ENCODE measurements at places on chromosomes 5 and 9.

DNA sequence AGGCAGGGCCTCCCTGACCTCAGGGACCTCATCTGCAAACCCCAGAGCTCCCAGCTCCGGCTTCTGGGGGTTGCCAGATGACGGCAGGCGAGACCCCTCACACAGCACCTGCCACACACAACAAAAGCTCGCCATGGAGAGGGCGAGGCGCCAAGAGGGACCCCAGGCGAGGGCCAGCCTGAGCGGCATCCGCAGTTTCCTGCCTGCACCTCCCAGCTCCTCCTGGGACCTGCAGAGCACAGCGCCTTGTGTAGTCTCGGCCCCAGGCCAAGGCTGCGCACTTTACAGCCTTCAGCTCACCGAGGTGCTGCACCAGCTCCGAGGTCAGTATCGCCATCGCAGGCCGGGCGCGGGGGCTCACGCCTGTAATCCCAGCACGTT is 82.4 kb upstream of the ADAMTS2 start:
- no peak for DNase-seq

DNA sequence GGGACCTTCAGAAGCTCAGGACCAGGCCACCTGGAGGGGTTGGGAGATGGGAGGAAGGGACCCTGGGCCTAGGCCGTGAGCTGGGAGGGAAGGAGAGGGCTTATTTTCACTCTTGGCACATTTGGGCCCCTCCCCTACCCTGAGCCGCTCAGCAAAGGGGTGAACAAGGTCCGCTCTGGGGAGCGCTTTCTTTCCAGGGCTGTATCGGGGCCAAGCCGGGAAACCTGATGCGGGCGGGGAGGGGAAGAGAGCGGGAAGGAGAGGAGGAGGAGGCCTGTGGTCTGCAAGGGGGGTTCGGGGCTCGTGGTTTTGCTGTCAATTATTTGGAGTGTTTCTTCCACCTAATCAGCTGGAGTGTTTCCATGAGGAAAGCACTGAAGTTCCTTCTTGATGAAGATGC is 62.7 kb upstream of the RXRA start:
- no peak for DNase-seq

- DNase-seq, result no peak
These were observed 743.3 kb upstream of the PTPRD start for GRCh38 chr9:11356067-11356466.

DNA sequence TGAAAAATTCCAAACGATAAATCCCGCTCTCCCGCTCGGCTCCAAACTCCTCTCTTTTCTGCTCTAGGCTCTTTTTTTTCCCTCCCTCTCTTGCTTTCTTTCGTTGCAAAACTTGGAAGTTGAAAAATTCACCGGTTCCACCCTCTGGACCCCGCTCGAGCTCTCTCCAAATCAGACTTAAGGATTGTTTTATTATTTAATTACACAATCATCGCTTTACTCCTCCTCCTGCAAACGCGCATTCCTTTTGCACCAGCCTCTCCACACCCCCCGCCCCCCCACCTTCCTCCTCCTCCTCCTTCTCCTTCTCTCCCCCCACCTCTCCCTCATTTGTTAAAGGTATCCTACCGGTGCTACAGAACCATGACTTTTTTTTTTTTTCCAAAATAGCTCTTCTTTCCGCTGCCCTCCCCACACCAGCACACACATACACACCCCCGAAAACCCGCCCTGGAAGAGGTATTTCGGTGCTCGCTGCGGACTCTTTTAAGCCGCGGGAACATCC is 535 bp upstream of the NFIB start:
- peak; percentile 88 for DNase-seq

DNA sequence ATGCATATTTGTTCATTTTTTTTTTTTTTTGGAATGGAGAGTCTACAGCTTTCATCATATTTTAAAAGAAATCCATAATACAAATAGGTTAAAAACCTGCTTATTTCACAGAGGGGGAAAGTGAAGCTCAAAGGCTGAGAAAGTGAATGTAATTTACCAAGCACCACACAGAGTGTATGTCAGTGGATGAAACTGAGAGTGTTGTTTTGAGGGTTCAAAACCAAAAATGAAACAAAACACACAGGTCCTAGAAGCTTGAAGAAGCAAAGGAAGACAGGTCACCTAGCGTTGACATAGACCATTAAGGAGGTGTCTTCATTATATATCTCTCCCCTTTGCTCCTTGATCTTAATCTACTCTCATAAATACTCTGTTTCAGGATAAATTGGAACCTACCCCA is 7.5 kb downstream of the NMUR2 start:
- DNase-seq, result no peak

DNA sequence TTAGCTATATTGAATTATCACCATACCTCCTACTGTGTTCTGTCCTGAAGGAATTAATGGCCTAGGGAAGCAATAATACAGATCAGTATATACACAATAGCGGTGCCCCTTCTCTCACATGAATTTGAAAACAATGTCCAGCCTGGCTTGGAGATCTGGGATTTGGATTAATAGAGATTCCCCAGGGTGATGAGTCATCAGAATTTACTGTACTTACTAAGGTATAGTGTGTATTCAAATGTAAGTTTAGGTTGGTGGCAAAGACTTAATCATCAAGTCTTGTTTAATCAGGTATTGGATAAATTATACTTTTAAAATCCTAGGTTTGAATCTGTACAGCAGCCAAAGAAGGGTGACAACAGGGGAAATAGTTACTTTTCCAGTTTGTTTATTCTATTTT is 121.5 kb downstream of the FEM1C start:
- no peak for DNase-seq

- peak; percentile 85 for DNase-seq
These were observed 1.1 kb upstream of the ZSWIM6 start for GRCh38 chr5:61330845-61331406.

GRCh38 chr5:77087484-77088261 is 588 bp upstream of the ZBED3 start:
- DNase-seq, result no peak

DNA sequence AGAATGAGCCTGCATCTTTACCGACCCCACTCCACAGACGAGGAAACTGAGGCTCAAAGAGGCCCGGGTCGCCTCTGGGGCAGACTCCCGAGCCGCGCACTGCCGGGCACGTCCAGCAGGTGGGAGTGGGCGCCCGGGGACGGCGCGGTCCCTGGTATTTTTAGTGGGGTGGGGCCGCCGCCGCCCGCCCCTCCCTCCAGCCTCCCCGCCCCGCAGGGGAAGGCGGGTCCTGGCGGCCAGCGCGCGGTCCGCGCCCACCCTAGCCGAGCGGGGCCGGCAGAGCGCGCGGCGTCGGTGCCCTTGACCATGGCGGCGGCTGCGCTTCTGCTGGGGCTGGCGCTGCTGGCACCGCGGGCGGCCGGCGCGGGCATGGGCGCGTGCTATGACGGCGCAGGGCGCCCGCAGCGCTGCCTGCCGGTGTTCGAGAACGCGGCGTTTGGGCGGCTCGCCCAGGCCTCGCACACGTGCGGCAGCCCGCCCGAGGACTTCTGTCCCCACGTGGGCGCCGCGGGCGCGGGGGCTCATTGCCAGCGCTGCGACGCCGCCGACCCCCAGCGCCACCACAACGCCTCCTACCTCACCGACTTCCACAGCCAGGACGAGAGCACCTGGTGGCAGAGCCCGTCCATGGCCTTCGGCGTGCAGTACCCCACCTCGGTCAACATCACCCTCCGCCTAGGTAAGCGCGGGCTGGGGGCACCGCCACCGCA is at the start of gene LAMC3:
TSS of gene LAMC3 (plus strand) at position 266 of the 710 bp plus-strand sequence. CDS start at position 307, 41 bp downstream.
- DNase-seq, result no peak

DNA sequence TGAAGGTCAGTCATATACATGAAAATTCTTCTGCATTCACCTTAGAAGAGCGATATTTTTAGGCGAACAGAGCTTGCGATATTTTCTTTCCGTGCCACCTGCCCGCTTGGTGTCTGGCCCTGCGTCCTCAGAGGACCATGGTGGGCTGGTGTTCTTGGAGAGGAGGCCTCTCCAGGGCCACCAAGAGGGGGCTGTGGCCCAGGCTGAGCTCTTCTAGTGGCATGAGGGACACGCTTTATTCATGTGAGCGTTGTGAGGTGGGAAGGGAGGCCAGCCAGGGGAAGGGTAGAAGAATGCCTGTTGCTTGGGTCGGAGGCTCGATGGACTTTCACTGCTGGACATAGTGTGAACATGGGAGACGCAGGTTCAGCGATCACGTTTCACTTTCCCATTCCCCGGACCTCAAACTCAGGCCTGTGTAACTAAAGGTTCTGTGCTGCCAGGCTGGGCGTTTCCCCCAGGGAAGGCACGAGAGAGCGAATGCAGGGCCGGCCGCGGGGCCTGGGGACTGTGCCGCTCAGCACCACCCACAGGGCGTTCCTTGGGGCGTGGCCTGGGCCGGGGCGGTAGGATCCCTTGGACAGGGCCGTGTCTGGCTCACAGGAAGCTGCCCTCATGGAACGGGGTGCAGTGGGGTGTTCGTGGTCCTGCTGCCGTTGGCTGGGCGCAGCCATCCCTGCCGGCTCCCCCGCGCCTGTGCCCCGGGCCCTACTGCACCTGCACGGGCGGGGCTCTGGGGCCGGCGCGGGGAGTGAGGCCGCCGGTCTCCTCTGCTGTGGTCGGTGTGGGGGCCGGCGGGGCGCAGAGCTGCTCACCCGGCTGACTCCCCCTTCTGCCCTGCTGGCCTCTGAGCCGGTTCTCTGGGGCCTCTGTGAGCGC is 40.7 kb upstream of the CLPTM1L start:
- DNase-seq, result peak; percentile 93

DNA sequence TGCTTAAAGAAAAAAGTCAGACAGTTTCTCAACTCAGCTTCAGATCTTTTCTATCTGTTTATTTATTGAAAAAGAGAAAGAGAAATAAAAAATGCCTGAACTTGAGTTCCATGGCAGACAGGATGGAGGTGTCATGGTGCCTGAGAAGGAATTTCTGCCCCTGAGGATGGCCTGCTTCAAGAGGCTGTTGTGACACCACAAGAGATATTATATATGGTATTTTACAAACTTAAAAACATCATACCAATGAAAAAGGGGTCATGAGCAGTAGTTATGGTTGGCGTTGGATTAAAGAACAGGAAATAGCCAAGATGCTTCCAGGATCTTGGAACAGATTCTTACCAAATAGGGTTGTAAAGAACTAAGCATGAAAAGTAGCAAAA is 344.6 kb downstream of the GLIS3 start:
- DNase-seq, result no peak

- no peak for DNase-seq
These were observed 73.8 kb upstream of the RAI14 start for GRCh38 chr5:34582371-34582770.

- DNase-seq, result no peak
These were observed 1.5 kb downstream of the ZBTB43 start for GRCh38 chr9:126806336-126806735.

DNA sequence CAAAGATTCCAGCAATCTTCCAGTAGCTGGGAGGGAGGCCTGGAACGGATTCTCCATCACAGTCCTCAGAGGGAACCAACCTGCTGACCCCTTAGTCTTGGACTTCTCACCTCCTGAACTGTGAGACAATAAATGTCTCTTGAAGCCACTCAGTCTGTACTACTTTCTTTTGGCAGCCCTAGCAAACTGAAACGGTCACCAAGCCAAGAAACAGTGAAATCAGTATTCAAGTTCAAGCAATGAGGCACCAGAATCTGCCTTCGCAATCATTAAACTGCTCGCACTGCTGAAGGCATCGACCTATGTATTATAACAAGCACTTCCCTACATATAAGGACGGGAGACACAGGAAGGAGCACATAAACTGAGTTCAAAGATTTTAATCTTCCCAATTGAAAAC is 120.6 kb upstream of the PUM3 start:
- DNase-seq, result no peak

- no peak for DNase-seq
These were observed 624.8 kb downstream of the CHSY3 start for GRCh38 chr5:130529111-130529510.

GRCh38 chr9:87970602-87971001 is 3.7 kb downstream of the CDK20 start:
- no peak for DNase-seq

DNA sequence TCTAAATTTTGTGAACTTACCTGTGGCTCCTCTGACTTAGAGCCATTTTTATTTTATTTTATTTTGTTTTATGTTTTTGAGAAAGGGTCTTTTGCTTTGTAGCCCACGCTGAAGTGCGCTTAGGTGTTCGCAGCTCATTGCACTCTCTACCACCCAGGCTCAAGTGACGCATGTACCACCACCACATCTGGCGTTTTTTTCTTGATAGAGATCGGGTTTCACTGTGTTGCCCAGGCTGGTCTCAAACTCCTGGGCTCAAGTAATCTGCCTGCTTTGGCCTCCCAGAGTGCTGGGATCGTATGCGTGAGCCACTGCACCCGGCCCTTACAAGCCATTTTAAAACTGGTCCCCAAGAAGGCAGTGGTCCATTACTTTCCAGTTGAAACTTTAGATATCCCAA is 18.5 kb downstream of the MATR3 start:
- DNase-seq, result no peak

GRCh38 chr9:125752070-125752628 is 5.0 kb downstream of the PBX3 start:
- no peak for DNase-seq

DNA sequence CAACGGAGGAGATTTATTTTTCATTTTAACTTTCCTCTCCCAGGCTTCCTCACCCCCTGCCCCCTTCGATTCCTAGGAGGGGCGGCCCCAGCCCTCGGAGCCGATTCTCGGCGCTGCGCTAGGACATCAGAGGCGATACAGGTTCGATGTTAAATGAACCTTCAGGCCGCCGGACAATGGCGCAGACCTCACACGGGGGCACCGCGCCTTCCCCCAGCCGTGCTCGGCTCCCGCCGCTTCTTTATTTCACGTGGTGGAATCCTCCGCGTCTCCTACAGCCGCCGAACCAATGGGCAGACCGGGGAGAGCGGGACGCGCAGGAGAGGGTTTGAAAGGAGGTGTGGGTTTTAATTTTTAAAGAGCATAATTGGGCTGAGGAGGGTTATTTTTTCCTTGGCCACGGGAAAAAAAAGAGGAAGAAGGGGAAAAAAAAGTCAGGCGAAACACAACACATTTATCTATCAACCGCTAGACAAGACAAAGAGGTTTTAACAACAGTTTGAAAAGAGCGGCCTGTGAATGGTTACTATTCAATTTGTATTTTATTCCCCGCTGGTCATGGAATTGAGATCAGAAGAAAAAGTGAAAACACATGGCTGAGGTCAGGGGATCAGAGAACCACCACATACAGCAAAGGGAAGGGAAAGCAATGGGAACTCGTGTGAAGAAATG is 126.8 kb downstream of the TMEM174 start:
- DNase-seq, result peak; percentile 21

- DNase-seq, result no peak
These were observed 73.1 kb downstream of the NDUFAF2 start for GRCh38 chr5:61018062-61018461.

GRCh38 chr5:58849921-58850667 is 267.2 kb downstream of the RAB3C start:
- peak; percentile 63 for DNase-seq

DNA sequence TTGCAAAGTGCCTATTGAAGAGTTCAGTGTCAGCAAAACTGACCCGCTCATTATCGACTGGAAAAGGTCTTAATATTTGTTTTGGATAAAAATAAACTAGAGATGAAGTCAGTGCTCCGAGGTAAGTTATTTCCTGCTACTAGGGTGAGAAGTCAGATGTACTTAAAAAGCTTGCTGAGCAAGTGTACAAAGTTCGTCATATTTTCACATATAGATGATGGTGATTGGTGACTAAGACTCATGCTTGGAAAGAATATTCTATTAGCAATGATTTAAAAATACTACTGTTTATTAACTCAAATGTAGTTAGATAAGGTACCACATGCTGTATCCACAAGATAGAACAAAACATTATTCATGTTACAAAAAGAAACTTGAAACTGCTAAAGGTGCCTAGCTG is 643.7 kb downstream of the GABRG2 start:
- peak; percentile 1 for DNase-seq

- DNase-seq, result no peak
These were observed 56.2 kb upstream of the TNFSF15 start for GRCh38 chr9:114861922-114862605.

GRCh38 chr5:34789021-34789531 is 49.9 kb upstream of the TTC23L start:
- no peak for DNase-seq

GRCh38 chr5:139371482-139372435 is 11.3 kb downstream of the SLC23A1 start:
- DNase-seq, result no peak

Measured in small intestine (tissue), 16 donors.